ENCODE measurements at places on chromosomes 13 and 19.

DNA sequence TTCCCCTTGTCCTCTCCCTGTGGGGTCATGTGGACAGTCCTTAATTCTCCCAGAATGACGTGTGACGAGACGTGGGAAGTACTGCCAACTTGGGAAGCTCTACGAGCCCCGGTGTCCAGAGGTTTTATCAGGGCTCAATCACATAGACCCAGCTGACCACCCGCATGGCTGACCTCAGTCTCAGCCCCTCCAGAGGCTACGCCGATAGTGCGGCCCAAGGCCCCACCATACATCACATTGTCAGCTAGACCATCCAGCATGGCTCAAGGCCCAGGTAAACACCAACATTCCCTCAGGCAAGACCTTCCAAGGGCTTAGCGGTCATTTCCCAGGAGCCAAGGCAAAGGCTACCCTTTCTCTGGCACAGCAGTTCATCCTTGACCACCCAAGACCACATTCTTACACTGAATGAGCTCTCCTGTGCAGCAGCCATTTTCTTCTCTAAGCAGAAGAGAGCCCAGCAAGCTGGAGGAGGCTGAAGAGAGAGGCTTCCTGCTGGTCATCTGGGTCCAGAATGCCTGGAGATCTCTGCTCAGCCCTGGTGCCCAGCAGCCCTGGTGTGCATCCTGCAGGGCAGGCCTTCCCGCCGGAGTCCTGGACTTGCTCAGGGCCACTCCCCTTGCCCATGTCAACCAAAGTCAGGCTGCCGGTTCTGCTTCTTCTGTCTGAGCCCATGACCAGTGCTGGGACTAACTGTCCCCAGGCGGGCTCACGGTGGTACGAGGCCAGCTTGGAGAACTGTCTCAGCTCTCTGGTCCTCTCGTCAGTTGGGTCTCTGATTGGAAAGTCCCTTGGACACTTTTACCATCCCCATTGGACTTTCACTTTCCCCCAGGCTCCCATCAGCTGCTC, 7.9 kb upstream of the F10 start:
- no peak for DNase-seq

DNA sequence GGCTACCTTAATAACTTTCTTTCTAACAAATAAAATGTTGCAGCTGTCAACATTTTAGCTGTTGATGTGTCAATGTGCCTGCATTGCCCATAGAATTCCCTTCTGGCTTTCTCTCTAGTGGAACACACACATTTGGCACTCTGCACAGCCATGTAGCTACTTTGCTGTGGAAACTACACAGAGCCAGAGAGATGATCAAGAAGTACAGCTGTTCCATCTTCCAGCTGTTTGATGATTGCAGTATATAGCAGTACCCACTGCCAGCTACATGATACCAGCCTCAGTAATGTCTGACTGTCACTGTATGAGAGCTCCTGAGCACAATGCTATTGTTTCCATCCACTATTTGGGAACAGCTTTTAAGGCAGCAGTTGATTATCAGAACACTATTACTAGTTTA, 843.0 kb downstream of the PCDH17 start:
- DNase-seq = no peak

DNA sequence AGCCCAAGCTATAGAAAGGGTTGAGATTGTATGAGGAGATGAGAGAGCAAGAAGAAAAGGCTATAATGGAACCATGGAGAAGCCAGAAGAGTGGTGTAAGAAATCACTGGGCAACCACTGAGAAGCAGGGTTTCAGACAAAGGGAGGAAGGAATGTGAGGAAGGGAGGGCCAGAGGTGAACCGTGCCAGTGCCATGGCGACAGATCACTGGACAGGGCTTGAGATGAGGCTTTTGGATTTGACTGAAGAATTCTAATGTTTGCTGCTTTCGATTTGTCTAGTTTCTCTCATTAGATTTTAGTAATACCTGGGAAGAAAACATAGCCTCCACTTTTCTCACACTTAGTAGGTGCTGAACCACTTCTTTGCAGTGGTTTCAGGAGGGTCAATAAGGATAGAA, 6.3 kb upstream of the GPR183 start:
- peak; percentile 65 for DNase-seq

- DNase-seq = no peak
Measured at GRCh38 chr13:76440568-76440967, 445.6 kb downstream of the KCTD12 start.

DNA sequence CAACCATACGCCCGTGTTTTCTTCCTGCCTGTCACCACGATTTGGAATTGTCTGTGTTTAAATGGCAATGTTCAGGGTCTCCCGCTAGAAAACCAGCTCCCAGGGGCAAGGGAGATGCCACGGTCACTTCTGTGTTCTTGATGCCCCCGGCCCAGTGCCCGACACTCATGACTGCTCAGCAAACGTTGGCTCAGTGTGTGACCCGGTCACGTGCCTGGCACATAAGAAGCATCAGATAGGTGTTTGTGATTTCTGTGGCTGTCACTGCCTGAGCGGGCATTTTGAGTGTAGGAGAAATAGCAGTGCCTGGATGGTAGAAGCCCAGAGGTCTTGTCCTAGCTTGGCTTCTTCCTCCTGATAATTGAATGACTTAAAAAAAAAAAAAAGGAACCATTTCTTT, 15.5 kb downstream of the HDGFL2 start:
- DNase-seq = no peak

GRCh38 chr19:45876161-45876410, 9.9 kb downstream of the IRF2BP1 start:
- no peak for DNase-seq

GRCh38 chr19:55225415-55225958, 3.1 kb downstream of the TMEM86B start:
- no peak for DNase-seq

DNA sequence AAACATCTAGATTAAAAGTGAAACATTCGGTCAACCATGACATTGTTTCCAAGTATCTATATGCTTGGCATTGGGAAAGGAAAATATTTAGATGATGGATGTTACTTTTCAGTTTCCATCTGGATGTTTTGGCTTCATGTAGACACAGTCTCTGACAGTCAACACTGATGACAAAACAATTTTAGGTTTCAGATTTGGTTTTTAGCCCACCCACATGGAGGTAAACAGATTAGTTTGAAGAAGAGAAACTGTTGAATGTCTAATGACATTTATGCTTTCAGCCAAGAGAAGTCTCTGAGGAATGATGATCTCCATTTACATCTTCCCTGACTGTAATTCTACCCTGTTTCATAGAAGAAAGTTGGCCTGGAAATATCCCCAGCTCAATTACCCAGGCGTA, 379.1 kb downstream of the SLITRK6 start:
- no peak for DNase-seq

DNA sequence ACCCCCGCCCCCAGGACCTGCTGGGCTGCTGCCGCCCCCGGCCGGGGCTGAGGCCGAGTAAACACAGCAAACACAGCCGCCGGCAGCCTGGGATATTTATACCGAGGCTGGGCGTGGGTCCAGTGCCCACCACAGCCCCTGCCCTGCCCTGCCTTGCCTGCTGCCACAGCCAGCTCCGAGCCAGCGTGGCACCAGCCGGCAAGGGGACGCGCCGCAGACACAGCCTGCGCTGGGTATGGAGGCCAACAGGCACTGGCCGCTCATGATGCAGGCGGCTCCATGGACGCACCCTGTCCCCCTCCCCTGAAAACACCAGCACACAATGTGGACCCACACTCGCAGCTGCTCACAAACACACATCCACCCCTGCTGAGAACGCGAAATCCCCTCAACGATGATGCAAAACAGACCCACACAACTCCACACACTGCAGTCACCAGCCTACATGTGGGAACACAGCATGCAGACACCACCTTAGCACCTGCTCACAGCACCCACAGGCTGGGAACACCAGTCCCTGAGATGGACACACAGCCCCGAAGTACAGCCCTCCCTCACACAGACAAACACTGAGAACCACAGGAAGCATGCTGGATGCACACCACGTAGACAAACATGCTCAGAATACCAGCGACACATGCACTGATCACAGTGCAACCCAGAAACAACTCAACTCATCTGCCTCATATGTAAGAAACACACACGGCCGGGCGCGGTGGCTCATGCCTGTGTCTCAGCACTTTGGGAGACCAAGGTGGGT, 16.2 kb downstream of the CCDC97 start:
- no peak for DNase-seq

- DNase-seq = no peak
Measured at GRCh38 chr13:92150606-92151005, 752.2 kb downstream of the GPC5 start.

DNA sequence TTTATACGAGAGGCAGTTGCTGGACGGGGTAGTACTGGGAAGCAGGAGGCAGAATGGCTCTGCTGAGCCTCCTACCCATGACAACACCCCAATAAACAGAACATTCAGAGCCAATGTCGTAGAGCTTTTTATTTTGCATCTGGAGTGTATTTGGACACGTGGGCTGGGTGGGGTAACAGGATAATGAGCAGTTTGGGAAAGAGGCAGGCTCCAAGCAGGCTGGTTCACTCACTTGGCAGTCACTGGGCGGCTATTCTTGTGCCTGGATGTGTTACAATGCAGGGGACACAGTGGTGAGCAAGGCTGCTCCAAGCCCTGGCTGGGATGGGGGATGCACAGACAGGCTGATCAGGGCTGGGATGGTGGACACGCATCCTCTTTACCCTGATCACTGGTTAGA, 9.5 kb downstream of the ACTMAP start:
- DNase-seq = no peak

GRCh38 chr19:51948975-51949374, 21.7 kb downstream of the ZNF613 start:
- no peak for DNase-seq

GRCh38 chr13:32203736-32204135, 111.4 kb downstream of the ZAR1L start:
- no peak for DNase-seq

DNA sequence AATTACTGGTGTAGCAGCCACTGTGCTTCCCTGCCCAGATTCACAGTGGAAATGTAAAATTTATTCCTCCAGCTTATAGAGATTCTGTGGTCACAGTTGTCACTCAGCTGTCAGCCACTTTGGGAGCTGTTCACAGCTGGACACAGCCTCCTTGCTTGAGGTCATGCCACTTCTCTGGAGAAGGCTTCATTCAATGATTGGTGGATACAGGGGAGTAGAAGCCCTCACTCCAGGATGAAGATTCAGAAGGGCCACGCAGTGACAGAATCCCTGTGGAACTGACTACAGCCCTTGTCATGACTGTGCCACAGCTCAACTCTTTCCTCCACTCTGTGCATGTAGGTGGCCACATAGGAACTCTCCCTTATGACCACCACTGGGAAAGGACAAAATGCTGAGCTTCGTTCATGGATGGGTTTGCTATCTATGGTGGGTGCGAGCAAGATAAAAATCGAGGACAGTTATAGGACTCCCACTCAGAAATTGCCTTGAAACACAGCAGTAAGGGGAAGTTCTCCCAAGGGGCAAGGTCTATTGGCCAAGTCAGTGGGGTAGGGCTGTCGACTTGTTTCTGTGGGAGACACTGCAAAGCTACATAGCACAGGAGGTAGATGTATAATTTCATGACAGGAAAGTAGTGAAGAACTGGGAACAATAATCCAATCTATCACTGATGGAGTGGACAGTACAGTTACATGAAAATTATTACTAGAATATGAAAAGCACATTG, 98.7 kb downstream of the CCNA1 start:
- no peak for DNase-seq

GRCh38 chr13:30545320-30545719, 72.4 kb upstream of the USPL1 start:
- DNase-seq = no peak

GRCh38 chr13:28429685-28430290, 65.1 kb downstream of the FLT1 start:
- no peak for DNase-seq

DNA sequence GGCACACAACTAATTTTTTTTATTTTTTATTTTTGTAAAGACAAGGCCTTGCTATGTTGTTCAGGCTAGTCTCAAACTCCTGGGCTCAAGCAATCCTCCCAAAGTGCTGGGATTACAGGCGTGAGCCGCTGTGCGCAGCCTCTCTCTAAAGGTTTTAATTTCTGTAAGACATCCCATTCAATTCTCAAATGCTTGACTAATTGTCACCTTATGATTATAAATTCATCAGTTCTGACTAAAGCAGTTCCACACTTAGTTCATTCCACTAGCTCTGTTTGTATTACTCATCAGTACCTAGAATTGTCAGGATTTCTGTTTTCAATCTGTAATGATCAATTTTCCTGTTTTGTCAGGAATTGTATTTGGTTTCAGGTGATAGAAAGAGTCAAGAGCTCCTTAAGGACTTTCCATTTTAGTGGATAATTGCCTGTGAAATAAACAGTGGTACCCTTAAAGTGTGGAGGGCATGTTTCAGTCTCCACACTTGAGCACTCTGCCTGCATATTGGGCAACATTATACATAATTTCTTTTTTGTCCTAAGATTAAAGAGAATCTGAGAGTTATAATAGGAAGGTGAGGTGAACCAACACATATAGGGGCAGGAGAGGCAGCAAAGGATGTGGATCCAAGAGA, 27.6 kb downstream of the GPALPP1 start:
- no peak for DNase-seq

DNA sequence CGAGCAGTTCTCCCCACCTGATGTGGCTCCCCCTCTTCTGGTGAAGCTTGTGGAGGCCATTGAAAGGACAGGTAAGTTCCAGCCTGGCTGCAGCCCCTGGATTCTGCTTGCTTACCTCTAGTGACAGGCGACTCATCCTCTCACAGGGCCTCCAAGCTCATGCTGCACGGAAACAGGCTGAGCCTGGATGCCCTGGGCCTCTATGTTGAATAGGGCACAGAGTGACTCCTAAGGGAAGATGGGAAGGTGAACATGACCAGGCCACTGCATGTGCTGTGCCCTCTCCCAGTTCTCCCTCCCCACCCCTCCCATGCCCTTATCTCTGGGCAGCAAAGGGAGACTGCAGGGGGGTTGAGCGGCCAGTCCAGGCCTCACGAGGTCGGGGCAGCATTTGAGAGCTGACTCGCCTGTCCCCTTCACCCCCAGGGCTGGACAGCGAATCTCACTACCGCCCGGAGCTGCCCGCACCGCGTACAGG, 7.6 kb downstream of the PIK3R2 start:
- no peak for DNase-seq

GRCh38 chr19:35977446-35978222, 17.4 kb upstream of the SDHAF1 start:
- DNase-seq = peak; percentile 79

DNA sequence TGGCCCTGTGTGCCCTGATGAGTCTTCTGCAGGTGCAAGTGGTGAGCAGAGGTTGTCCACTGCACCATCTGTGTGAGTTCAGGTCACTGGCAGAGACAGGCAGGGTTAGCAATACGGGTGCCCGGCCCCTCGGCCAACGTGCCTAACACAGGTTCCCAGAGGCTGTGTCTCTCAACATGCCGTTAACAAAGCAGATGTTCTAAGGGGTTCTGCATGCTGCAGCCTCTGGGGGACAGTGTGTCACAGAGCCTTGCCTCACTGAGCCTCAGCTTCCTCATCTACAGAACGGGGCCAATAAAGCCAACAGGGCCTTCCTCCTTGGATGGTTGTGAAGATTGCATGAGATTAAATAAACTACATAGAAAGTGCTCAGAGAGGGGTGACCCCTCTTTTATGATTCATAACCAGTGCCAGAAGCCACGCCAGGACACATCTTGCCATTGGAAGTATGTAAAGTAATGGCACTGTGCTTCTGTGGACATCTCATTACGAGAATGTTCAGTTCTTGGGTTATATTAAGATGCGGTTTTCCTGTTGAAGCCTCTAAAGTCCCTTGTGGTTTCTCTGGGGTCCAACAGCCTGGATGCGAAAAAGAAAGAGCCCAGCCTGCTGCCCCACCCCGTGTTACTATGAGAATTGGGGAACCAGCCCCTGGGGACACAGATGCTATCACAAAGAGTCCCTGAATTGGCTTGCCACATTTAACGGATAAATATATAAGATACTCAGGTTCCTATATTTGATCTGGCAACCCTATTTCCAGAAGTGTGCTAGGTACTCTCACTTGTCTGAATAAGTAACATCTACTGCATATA, 11.2 kb upstream of the ARHGEF18 start:
- DNase-seq = no peak
